ENCODE measurements at places on chromosomes 13 and 19.

- DNase-seq: no peak
Measured at GRCh38 chr13:94268661-94269060, 210.8 kb downstream of the DCT start.

DNA sequence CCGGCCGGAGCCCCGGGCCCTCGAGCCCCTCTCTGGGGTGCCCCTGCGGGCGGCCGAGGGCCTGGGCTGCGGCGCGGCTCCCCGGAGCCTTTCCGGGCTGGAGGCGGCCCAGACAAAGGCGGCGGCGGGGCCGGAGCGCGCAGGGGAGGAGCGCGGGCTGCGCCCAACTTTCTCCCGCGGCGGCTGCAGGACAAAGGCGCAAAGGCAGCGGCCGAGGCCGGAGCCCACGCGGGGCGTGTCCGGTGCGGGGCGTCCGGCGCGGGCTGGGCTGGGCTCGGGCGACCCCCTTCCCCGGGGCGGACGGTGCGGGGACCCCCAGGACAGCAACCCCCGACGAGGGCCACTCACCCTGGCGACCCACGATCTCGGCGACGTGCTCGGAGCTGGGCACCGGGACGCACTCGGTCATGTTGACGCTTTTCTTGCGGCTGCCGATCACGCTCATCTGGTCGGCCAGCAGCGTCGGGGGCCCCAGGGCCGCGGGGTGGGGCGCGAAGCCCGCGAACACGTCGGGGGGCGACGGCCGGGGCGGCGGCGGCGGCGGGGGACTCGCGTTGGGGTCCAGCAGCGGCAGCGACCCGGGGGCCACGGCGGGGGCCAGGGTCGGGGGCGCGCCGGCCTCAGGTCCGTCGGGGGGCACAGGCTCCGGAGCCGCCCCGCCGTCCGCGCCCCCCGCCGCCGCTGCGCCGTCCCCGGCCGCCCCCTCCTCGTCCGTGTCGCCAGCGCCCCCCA is 843 bp downstream of the MEX3D start:
- DNase-seq: no peak

- no peak for DNase-seq
Measured at GRCh38 chr13:33723365-33723764, 94.6 kb upstream of the RFC3 start.

- peak; percentile 86 for DNase-seq
Measured at GRCh38 chr19:940591-941291, 14.9 kb downstream of the ARID3A start.

DNA sequence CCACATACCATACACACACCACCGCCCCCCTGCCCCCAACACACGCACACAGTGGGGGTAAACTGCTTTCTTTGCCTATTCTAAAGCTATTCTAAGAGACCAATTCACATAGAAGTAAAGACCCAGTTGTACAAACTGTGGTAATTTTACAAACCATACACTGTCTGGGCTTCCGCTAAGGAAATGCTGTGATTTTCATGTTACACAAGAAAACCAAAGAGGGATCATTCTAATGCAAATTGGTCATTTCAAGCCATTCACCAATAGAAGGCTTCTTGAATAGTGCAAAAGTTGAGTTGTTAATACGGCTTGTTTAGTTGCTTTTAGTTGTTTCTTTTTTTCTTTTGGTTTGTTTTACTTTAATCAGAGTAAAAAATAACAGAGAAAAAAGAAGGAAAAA is 202.8 kb downstream of the EFNB2 start:
- DNase-seq: no peak

GRCh38 chr13:112897956-112898620 is 70.9 kb upstream of the MCF2L start:
- DNase-seq: no peak

DNA sequence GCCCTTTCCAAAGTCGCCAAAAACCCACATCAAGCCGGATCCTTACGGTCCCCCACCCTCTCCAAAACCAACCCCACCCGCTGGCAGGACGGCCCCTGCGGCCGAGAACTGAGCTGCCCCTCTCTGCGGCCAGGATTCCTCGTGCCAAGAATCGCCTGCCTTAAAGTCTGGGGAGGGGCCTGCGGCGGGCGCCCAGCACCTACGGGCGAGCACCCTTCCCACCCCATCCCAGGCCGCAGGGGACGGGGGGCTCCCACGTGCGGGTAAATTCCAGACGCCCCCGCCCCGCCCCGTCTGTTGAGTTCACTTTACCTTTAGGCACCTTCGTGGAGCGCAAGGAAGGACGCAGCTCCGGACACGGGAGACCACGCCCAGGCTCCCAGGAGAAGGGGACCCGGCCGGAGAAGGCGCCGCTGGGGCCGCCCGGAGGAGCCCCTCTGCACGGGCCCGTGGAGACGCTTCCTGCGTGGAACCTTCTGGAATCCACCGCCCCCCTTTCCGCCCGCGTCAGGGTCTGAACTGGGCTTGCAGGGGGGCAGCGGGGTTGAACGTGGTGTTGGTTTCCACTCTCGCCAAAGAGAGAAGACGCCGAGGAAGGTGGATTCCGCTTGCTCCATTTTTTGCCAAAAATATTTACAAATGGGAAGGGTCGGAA is 22.8 kb downstream of the ONECUT3 start:
- no peak for DNase-seq

DNA sequence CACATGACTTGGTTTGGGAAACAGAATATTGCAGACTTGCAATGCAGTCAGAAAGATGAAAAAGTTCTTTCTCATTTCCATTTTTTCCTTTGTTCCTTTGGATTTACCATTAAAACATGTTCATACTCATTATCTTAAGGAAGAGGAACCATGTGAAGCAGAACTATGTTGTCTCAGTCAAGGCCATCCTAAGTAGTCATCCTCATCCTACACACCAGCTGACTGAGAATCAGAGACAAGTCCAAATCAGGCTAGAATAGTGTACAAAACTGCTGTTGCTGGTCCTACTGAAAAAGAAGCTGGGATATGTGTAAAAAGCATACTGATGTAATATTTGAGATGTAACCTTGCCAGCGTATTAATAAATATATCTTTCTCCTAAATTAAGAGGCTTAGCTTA is 433.4 kb downstream of the SLITRK5 start:
- no peak for DNase-seq

DNA sequence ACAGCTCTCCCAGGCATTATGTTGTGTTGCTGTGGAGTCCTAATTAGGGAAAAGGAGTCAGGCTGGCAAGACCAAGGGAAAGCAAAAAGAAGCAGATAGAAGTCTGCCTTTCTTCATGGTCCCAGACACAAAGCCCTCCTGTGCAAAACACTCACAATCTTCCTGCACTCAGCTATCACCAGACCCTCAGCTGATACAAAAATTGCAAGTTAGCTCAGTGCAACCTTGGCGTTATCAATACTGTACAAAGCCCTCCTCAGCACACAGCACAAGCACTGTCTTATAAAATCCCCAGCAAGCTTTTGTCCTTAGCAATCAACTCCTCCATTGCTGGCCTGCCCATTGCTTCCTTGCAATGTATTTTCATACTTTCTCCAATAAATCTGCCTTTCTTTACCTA is 3.2 kb downstream of the OR7C2 start:
- DNase-seq: no peak

DNA sequence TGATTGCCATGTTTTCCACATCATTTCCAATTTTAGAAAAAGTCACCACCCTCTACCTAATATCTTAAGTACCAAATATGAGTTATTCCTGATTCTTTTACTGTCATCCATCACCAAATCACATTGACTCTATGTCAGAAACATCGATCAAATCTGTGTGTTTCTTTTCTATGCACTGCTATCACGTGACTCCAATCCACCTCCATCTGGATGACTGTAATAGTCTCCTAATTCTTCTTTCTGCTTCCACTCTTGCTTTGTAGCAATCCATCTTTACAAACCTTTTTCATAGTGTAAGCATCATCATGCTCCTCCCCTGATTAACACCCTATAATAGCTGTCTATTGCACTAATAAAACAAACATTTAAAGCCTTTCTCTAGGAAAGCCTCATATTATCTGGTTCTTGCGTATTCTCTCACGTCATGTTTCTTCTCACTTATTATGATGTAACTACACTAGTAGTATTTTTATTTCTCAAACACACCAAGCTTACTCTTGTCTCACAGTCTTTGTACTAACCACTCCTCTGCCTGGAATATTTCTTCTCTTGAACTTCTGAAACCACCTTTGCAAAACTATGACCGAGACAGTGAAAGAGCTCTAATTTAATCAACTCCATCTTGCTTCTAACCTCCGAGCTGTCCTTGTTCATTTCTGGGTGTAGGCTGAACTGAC is 10.7 kb upstream of the FPR3 start:
- no peak for DNase-seq

GRCh38 chr13:90238413-90238812 is 1109.1 kb upstream of the MIR17HG start:
- DNase-seq: no peak

GRCh38 chr19:16661480-16662034 is 618 bp downstream of the TMEM38A start:
- no peak for DNase-seq

GRCh38 chr19:55461974-55462626 is 658 bp upstream of the ISOC2 start:
- DNase-seq: no peak

DNA sequence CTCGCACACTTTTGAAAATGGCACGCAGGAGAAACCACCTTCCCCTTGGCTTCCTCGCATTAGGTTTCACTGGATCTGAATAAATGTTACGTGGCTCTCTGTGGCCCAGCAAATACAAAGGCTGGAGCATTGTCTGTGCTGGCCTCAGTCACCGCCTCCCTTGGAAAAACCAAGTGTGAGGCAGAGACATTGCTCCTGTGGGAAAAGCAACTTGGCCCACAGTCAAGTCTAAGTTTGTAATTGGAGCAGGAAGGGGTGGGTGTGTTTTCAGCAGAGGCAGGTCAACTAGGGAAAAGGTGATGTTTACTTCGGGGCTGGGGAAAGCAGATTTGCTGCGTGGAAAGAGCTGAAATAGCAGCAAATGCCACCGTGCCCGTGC is 101.6 kb downstream of the IRS2 start:
- no peak for DNase-seq

GRCh38 chr13:40790154-40790616 is 774 bp downstream of the SLC25A15 start:
- DNase-seq: no peak

GRCh38 chr13:110592665-110593064 is 22.7 kb upstream of the NAXD start:
- DNase-seq: no peak

- DNase-seq: no peak
Measured at GRCh38 chr13:69279213-69279612, 828.4 kb upstream of the ATXN8OS start.

DNA sequence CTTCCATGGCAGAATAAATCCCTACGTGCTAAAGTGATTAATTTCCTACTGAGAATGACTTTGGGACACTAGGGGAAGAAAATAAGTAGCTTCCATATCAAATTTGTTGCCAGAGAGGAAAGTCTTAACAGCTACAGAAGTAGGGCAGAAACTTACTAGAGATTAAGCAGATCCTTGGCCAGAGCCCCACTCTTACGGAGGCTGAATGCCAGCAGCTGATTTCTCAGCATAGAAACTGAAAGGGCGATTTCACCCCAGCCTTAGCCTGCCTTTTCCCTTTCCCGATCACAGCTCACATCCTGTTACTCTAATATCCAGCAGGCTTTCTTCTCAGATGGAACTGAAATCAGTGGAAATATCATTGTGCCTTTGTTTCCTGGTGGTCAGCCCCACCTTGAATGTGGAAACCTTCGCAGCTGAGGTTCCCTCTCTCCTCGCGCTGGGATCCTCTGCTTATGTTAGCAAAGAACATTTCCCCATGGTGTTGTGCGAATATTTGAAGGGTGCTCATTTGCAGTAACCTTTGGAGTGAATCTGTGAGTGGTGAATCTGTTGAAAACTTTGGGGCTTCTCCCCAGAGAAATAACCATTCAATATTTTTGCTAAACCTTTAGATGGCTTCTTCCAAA is 8.4 kb downstream of the FAM124A start:
- DNase-seq: no peak

- no peak for DNase-seq
Measured at GRCh38 chr13:44311011-44311780, 62.4 kb upstream of the SERP2 start.

- no peak for DNase-seq
Measured at GRCh38 chr19:31503211-31503610, 154.0 kb upstream of the TSHZ3 start.

GRCh38 chr19:49019242-49019932 is 2.5 kb upstream of the LHB start:
- peak; percentile 71 for DNase-seq

DNA sequence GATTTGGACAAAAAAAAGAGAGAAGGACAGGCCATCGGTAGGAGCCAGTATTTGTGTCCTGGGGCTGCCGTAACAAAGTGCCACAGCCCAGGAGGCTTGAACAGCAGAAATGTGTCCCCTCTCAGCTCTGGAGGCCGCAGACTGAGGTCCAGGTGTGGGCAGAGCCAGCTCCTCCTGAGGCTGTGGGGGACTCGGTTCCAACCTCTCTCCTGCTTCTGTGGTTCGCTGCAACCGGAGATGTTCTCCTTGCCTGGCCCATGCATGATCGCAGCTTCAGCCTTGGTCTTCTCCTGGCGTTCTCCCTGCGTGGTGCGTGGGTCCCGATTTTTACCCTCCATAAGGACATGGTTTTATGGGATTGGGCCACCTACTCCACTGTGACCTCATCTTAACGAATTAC is 85.9 kb upstream of the SOX1 start:
- DNase-seq: no peak

- no peak for DNase-seq
Measured at GRCh38 chr19:21709464-21709863, 57.9 kb downstream of the ZNF100 start.

- no peak for DNase-seq
Measured at GRCh38 chr13:97659602-97660001, 225.6 kb downstream of the RAP2A start.

GRCh38 chr13:61768175-61768574 is 352.5 kb upstream of the PCDH20 start:
- DNase-seq: no peak

- peak; percentile 27 for DNase-seq
Measured at GRCh38 chr13:50635504-50635903, 208.0 kb downstream of the DLEU7 start.

DNA sequence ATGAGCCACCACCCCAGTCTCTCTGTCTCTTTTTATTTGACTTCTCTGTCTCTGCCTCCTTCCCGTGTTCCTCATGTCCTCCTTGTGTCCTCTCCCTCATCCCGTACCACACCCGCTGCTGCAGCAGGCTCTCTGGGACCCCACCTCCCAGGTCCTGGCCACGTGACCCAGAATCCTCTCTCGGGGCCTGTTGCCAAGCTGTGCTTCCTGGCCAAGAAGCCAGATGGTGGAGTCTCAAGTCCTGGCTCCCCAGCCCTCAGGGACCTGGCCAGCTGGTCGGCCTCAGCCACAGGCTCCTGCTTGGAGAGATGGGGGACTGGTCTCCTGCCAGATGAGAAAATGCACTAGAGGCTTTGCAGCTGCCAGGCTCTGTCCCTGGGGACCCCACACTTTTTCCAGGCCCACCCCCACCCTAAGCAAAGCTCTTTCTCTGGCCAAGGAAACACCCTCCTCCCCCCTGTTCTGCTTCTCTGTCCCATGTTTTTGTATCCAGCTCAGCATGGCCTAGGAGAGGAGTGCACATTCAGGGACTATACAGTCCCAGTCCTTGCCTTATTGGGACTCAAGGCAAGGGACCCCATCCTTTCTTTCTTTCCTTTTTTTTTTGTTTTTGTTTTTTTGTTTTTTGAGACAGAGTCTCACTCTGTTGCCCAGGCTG is 34.3 kb upstream of the SHKBP1 start:
- DNase-seq: no peak

- DNase-seq: no peak
Measured at GRCh38 chr19:18809149-18809868, 18.2 kb upstream of the COMP start.
